ENCODE measurements at places on chromosomes 7 and 10. TPM values are rescaled to one million over a fixed set of nuclear protein-coding genes. Genes with fewer than 3 reads are reported as not detected.

DNA sequence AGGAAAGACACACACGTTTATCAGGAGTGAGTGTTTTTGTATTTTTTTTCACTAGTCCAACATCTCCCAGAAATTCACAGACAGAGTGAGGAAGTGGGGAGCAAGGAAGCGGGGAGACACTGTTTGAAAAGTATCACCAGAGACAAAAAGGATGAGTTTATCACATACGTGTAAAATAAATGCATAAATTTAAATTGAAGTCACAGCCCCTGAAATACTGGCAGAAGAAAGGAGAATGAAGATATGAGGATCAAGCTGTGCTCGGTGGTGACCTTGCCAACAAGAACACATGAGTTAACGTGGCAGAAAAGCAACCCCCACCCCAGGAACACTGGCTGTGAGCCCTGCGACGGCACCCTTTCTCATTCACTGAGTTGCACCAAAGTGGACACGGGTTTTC, 317.2 kb upstream of the AOAH start:
- no peak overlapping the region for H3K4me3 ChIP-seq
- no peak overlapping the region for H3K27ac ChIP-seq
- H3K27me3 ChIP-seq = no peaks in the 10 kb centered on the region
- no peaks in the 10 kb centered on the region for H3K4me1 ChIP-seq
- no peak for DNase-seq

GRCh38 chr10:36783400-36783799, 342.0 kb upstream of the ANKRD30A start:
- no peak for DNase-seq
- no peaks in the 10 kb centered on the region for H3K36me3 ChIP-seq
- H3K27me3 ChIP-seq = no peaks in the 10 kb centered on the region
- no peaks in the 10 kb centered on the region for H3K4me1 ChIP-seq
- H3K27ac ChIP-seq = no peak overlapping the region
- H3K4me3 ChIP-seq = no peak overlapping the region

GRCh38 chr7:94444813-94445212, 50.1 kb downstream of the COL1A2 start:
- H3K36me3 ChIP-seq = no peaks in the 10 kb centered on the region
- no peak for DNase-seq
- no peaks in the 10 kb centered on the region for H3K27me3 ChIP-seq
- no peak overlapping the region for H3K4me3 ChIP-seq

DNA sequence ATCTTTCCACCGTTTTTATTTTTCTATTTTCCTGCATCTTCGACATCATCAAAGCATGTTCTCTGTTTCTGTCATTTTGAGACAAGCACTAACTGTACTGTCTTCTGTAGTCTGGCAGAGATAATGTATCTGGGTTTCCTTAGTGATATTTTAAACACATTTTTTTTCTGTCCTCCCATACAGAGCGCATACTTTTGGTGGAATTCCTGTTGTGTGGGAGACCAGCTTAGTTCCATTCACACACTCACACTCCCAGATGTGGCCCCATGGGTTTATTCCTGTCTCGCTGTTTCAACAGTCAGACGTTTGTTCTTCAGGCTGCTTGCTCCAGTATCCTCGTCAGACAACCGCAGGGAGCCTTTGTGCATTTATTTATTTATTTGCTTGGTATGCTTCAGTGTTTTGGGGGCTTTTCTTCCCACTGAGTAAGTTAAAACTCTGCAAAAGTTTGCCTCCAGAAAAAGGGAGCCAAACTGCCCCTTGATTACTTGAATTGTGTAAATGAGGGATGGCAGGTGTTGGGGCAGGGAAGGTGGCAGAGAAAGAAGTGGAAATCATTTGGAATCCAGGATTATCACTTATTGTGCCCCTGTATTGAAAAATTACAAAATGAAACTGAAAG, 456.8 kb upstream of the KLF6 start:
- H3K27ac ChIP-seq = peak overlapping the region; percentile 75
- H3K4me3 ChIP-seq = peak overlapping the region; percentile 41

- peak; percentile 63 for DNase-seq
- no peaks in the 10 kb centered on the region for H3K27me3 ChIP-seq
- H3K4me3 ChIP-seq = no peak overlapping the region
- peaks cover 5% of the 10 kb centered on the region for H3K4me1 ChIP-seq
Measured at GRCh38 chr7:25454562-25455041, 226.3 kb upstream of the NPVF start.

GRCh38 chr7:127683776-127684681, 32.0 kb downstream of the SND1 start:
- no peaks in the 10 kb centered on the region for H3K36me3 ChIP-seq
- no peak overlapping the region for H3K4me3 ChIP-seq
- no peaks in the 10 kb centered on the region for H3K4me1 ChIP-seq
- no peak for DNase-seq
- no peak overlapping the region for H3K27ac ChIP-seq

DNA sequence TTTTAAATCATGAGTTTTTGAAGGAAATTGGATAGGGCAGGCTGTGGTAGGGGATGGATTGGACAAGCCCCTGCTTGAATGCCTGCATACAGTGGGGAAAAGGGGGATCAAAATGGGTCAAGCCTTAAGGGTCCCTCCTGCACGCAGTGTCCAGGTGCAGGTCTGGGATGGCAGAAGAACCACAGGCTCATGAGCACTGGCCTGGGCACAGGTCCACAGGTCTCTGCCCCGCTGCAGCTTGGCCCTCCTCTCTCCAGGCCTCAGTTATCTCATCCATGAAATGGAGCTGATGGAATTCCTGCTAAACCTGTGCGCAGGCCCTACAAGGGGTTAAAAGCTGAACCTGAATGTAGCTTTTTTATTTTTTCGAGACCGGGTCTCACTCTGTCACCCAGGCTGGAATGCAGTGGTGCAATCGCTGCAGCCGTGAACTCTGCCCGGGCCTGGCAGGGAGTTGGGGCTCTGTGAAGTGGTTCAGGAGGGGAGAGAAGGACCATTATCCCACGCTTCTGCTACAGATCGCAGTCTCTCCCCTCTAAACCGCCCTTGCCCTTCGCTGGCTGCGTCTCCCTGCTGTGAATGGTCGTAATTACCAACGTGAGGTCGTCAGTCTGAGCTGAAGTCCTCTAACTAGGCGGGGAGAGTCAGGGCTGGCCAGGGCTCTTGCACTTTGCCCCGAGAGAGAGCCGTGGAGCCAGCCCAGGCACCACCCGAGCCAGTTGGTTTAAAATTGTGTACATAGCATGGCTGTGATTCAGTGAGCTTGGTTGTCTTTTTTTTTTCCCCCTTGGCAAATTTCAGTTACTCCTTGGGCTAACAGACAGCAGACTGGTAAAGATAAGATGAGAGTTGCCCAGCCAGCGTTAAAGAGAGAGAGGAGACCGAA, 77.5 kb upstream of the GTF2I start:
- no peak overlapping the region for H3K4me3 ChIP-seq
- H3K4me1 ChIP-seq = no peaks in the 10 kb centered on the region
- DNase-seq = no peak
- H3K27me3 ChIP-seq = no peaks in the 10 kb centered on the region

DNA sequence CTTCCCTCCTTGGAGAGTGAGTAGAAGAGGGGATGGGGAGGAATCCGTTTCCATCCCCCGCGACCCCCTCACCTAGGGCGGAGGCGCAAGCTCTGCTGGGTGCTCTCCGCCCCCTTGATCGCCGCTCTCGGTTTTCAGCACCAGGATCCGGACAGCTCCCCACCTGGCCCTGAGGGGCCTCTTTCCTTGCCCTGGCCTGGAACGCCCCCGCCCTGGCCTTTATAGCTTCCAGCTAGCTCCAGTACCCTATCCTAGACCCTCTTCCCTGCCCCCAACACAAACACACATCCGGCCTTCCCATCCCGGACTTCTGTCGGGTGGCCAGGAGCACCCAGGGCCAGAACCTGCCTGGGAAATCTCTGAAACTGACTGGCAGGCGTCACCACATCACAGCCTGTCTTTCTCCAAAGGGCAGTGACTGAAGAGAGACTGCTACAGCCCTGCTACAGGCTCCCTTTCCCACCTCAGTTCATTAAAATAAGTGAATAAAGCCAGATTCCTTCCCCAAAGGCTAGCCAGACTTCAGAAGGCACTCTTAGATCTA, 72.3 kb upstream of the LEP start:
- DNase-seq = no peak
- no peak overlapping the region for H3K27ac ChIP-seq
- no peak overlapping the region for H3K4me3 ChIP-seq
- no peaks in the 10 kb centered on the region for H3K36me3 ChIP-seq
- peaks cover 3% of the 10 kb centered on the region for H3K4me1 ChIP-seq
- H3K27me3 ChIP-seq = peaks cover 58% of the 10 kb centered on the region

GRCh38 chr10:108037061-108037460, 872.6 kb upstream of the SORCS1 start:
- H3K36me3 ChIP-seq = no peaks in the 10 kb centered on the region
- DNase-seq = no peak
- no peaks in the 10 kb centered on the region for H3K27me3 ChIP-seq
- no peak overlapping the region for H3K4me3 ChIP-seq

DNA sequence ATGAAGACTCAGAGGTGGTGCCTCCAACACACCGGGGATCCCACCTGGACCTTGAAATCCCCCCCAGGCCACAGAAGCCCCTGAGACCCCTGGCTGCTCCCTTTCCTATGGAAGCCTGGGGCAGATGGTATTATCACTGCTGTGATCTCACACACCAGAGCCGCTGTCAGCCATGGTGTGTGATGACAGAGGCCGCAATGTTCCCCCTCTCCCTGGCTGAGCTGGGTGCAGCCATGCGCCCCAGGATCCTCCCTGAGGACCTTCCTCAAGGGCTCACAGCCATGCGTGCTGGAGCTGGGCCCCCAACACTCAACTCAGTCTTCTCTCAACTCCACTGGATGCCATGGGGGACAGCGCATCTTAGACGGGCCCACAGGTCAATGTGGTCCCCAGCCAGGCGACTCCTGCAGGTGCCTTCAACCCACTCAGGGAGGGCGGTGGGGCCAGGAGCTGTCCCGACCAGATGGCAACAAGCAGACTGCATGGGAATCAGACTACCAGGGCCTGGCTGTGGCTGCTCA, 44.9 kb downstream of the VIPR2 start:
- no peaks in the 10 kb centered on the region for H3K27me3 ChIP-seq
- peak overlapping the region; percentile 98 for H3K27ac ChIP-seq
- H3K4me1 ChIP-seq = peaks cover 58% of the 10 kb centered on the region

DNA sequence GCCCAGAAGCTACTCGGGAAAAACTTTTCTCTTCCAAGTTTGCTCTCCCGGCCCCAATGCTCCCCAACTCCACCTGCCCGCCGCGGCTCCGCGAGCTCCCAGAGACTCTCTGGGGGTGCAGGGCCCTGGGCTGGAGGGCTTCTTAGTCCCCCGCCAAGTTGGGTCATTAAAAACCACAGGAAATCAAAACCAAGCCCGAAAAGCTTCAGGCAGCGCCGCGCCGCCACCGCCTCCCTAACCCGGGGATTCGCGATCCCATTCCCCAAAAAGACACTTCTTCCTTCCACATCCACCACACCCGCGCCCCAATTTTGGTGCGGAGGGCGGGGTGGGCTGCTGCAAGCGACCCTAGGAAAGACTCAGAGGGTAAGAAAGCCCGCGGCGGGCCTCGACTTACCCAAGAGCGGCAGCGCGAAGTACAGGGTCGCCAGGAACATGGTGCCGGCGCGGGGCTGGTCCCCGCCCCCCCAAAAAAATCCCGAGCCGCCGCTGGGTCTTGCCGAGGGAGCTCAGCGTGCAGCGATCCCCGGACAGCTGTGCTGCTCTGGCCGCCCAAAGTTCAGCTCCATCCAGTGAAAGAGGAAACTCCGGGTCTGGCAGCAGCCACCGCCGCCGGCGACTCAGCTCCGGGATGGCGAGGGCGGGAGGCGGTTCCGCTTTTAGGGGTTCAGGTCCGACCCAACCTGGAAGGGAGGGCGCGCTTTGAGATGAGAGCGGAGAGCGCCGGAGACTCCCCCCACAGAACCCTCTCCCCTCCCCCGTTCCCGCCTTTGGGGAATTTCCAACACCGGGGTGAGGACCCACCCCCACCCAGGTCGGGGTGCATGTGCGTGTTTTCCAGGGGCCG, 1.2 kb downstream of the GFRA1 start:
- H3K36me3 ChIP-seq = no peaks in the 10 kb centered on the region
- peaks cover 22% of the 10 kb centered on the region for H3K27me3 ChIP-seq
- no peak for DNase-seq

DNA sequence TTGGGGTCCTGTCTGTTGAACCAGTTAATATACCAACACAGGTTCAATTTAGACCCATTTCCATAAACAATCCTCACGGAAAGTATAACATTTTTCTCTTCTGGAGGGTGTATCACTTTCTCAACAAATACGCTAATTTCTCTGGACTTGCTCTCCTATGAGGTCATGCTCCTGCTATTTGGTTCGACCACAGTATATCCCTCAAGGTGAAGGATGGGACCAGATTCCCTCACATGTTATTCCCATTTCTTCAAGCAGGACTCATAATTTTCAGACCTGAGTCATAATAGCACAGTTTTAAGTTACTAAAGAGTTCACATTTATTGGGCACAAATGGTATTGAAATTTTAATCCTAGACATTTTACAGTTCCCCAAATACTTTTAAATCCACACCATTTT, 57.2 kb downstream of the ADAM12 start:
- H3K4me1 ChIP-seq = no peaks in the 10 kb centered on the region
- no peaks in the 10 kb centered on the region for H3K27me3 ChIP-seq
- no peak overlapping the region for H3K4me3 ChIP-seq
- no peak overlapping the region for H3K27ac ChIP-seq

- DNase-seq = no peak
- H3K27me3 ChIP-seq = no peaks in the 10 kb centered on the region
- H3K4me1 ChIP-seq = no peaks in the 10 kb centered on the region
- no peak overlapping the region for H3K4me3 ChIP-seq
Measured at GRCh38 chr10:123385508-123386080, 231.4 kb downstream of the BUB3 start.

- H3K36me3 ChIP-seq = no peaks in the 10 kb centered on the region
- peaks cover 5% of the 10 kb centered on the region for H3K4me1 ChIP-seq
- H3K27ac ChIP-seq = peak overlapping the region; percentile 35
- DNase-seq = no peak
Measured at GRCh38 chr7:8201846-8202441, 60.0 kb downstream of the ICA1 start.

- DNase-seq = no peak
- no peaks in the 10 kb centered on the region for H3K36me3 ChIP-seq
- no peaks in the 10 kb centered on the region for H3K27me3 ChIP-seq
- peaks cover 37% of the 10 kb centered on the region for H3K4me1 ChIP-seq
Measured at GRCh38 chr7:152344253-152344652, 91.5 kb downstream of the KMT2C start.

- H3K4me1 ChIP-seq = peaks cover 52% of the 10 kb centered on the region
- H3K4me3 ChIP-seq = peak within 1 kb of the TSS; percentile 61
- H3K27ac ChIP-seq = peak within 1 kb of the TSS; percentile 98
- no peaks in the 10 kb centered on the region for H3K36me3 ChIP-seq
Measured at GRCh38 chr7:191981-192649, at the start of gene FAM20C. FAM20C (plus strand) TSS chr7:192571; CDS start chr7:193200, 629 bp downstream.

GRCh38 chr7:2814946-2815874, 28.9 kb downstream of the GNA12 start:
- H3K4me3 ChIP-seq = no peak overlapping the region
- peaks cover 22% of the 10 kb centered on the region for H3K4me1 ChIP-seq
- no peaks in the 10 kb centered on the region for H3K27me3 ChIP-seq
- no peak for DNase-seq
- H3K27ac ChIP-seq = peak overlapping the region; percentile 51

Gene TMEM225B
- not detected for total RNA-seq

Gene CFAP58
- 0.36 TPM for total RNA-seq

Gene ELFN1
- total RNA-seq = 1.0 TPM

Gene FAM25C
- total RNA-seq = not detected

Gene HOXA10
- total RNA-seq = 42.0 TPM

Gene EGR2
- not detected for total RNA-seq

Gene PLAC9
- 4.6 TPM for total RNA-seq

Gene RET
- 0.53 TPM for total RNA-seq

Gene HMX2
- total RNA-seq = not detected

Gene TAF3
- total RNA-seq = 14.8 TPM

Gene PON2
- total RNA-seq = 14.3 TPM

Gene HEPACAM2
- total RNA-seq = not detected

Gene INA
- 0.24 TPM for total RNA-seq

Gene AMPH
- total RNA-seq = 1.8 TPM
